AG20443 (cell line): ENCODE measurements at places on chromosomes 3 and 15.
A peak's percentile ranks its signal among the peaks of the same experiment; 100 is the strongest.

DNA sequence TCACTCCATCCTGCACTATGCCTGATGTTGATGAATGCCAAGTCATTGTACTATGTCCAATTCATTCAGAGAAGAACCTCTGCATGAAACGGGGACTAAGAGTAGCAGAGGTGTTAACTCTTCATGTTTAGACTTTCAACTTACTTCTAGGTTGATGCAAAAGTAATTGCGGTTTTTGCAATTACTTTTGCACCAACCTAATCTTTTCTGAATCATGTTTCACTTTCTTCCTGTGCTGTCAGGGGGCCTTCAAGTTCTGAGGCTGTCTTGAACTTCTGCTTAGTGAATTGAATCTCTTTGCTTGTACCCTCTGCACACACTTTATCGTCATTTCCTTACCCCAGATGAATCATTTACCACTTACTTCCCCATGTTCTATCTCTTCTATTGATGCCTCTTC lies 636.2 kb downstream of the NAALADL2 start:
- no peak for DNase-seq

DNA sequence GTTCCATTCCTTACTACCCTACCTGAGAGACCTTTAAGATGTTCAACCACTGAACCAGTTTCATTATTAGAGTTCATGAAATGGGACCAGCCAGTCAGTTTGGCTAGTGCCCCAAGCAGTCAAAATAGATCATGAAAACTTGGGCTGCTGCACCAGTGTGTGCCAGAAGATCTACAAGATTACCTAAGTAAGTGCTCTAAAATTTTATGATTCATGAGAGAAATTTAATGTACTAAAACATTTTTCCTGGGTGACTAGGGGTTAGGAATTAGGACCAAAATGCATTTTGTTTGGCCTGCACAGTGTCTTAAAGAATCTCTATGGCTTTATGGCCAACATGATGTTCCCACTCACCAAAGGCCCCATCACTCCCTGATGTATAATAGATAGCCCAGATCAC lies 214.7 kb downstream of the ATP8B4 start:
- no peak for DNase-seq

- no peak for DNase-seq
Observed at GRCh38 chr15:101810876-101811275, 1.1 kb upstream of the OR4F15 start.

DNA sequence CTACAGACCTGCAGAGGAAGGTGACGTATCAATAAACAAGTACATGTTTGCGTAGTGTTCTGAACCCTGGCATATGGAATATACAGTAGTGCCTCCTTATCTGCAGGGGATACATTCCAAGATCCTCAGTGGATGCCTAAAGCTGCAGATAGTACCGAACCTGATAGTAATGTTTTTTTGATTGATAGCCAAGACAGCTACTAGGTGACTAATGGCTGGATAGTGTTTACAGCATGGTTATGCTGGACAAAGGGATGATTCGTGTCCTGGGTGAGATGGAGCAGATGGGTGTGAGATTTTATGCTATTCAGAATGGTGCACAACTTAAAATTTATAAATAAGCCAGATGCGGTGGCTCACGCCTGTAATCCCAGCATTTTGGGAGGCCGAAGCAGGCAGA lies 55.8 kb upstream of the IGF2BP2 start:
- no peak for DNase-seq

DNA sequence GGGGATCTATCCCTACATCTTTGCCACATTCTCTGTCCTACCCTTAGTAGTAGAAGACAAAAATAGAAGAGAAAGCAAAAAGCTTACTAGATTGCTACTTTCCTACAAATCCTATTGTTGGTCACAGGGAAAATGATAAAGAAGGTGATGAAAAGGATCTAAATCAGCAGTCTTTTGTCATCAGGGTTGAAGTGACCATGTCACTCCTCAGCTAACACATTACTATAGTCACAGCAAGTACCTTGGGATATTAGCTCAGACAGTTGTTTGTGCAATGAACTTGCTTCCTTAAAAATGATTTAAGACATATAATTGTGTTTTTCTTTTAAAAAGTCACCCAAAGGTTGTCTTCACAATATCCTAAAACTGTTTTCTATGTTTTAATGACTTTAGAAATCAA lies 6.3 kb downstream of the ST3GAL6 start:
- DNase-seq = no peak

GRCh38 chr3:24433838-24434591 lies 60.6 kb downstream of the THRB start:
- DNase-seq = no peak

DNA sequence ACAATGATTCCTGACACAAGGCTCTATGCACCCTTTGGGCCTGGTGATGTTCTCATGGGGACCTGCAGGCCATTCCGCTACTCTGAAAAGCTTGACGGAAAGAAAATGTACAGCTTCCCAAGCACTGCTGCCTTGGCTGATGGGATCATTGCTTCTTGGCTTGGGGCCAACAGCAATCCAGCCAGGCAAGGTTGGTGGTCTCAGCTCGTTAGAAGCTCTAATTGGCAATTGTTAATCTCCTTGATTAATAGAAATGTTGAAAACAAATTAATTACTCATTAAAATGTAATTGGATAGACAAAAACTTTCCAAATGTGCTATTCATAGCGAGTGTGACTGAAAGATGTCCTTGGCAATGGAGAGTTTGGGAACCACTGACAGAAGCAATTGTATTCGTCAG lies 16.3 kb upstream of the MYZAP start:
- no peak for DNase-seq

DNA sequence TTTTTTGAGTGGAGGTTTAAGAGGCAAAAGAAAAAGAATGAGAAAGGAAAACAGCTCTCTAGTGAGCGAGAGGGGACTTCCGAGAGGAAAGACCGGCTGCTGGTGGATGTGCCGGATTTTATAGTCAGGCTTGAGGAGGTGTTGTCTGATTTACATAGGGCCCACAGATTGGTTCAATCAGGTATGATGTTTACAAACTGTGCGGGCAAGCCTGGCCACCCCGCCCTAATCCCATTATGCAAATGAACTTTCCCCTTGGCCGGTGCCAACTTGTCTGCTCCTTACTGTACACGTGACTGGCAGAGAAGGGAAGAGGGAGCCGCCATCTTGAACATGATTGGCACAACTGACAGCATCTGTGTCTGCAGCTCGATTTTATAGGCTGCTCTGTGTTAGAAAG lies 44.7 kb downstream of the FAM43A start:
- DNase-seq = no peak

DNA sequence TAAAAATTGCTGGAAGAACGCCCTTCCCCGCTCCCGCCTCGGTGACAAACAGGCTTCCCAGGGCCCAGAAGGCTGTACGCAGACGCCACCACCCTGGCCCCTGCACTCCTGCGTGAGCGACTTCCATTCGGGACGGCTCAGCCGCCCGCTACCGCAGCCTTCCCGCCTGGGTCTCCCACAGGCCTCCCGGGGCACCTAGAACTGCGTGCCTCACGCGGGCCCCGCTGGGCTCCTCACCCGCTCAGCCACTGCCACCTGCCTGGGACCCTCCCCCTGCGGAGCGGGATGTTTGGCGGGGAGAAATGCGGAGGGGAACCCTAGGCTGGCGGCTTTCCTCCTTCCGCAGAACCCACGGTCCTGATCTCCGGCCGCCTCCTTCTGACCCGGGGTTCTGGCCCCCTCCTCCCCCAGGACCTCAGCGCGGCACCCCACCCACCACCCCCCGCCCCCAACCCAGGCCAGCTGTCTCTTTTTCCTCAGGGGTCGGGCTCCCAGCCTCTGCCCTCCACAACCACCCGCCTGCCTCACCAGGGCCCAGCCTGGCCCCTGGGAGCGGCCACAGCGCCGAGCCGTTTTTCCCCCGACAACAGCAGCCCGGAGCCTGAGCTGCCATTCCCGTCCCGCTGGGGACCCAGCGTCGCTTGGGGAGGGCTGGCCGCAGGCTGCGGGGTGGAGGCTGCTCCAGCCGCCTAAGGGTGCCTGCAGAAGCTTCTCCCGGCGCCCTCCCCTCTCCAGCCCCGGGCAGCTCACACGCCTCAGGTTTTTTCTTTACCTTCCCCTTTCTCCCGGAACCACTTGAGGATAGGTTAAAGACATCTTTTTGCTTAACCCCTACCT lies 27.6 kb upstream of the RAB7A start:
- peak; percentile 78 for DNase-seq

DNA sequence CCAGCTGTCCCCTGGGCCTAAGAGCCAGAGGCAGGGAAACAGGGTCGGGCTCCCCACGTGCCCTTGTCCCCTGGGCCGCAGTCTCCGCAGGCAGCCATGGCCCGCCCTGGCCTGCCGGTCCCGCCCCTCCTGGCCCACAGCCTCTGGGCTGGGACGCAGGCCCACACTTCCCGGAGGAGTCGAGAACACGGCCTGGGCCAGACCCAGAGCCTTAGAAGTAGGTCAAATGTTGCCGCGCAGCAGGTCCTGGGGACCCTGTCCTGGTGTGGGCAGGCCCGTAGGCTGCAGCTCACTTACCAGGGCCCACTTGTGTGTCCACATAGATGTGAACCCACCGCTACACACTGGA lies 4.3 kb upstream of the MYL3 start:
- DNase-seq = peak; percentile 87

DNA sequence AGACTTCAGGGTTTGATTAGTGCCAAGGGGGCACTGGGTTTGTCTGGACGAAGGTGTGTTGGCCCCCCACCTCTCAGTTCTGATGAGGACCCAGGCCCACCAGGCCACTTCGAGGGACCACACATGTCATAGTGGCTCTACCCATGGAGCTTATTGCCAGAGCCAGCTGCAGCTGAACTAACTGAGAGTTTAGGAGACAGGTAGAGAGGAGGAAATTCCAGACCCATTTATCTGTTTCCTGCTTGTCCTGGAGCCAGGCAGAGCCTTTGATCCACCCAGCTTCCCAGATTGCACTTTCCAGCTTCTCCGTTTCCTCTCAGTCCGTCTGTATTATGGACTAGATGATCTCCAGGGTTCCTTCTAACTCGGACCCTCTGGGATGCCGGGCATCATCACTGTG lies 20.9 kb downstream of the SLC24A1 start:
- no peak for DNase-seq

- no peak for DNase-seq
Observed at GRCh38 chr3:161859865-161860450, 363.4 kb downstream of the OTOL1 start.

GRCh38 chr3:14096742-14097141 lies 27.9 kb downstream of the CHCHD4 start:
- DNase-seq = no peak

DNA sequence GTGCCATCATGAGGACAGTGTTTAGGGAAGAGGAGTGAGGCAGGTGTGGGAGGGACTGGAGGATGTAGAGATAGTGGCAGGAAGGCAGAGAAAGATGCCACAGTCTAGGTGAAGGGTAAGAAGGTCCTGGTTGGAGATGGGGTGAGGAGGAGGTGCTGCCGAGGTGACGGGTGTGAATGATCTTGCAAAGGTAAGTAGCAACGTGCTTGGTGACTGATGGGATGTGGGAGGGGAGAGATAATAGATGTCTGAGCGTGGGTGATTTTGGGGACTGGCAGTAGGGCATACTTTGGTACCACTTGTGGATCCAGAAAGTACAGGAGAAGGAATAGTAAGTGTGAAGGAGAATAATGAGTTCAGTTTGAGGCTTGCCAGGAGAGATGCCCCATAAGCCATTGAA lies 27.2 kb downstream of the EPHB3 start:
- DNase-seq = no peak

DNA sequence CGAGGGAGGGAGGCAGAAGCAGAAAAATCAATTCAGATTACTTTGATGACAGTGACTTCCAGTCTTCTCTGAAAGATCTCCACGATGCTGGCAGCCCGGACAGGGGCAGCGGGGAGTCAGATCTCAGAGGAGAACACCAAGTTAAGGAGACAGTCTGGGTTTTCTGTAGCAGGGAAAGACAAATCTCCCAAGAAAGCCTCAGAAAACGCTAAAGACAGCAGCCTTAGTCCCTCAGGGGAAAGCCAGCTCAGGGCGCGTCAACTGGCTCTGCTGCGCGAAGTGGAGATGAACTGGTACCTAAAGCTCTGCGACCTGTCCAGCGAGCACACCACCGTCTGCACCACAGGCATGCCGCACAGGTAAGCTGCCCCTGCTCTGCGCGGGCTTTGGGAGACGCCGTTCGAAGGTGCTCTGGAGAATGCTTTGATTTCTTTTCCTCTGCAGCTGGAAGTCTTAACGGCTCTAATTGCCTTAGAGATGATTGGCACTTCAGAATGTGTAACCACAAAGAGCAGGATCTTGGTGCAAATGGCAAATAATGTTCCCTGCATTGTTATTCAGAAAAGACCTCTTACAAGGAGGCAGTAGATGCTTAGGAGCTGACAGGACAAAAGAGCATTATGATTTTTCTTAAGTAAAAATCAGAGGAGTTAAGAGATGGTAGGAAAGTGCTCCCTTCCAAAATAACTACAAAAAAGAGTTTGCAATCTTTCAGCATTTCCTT lies at the start of gene KCNAB1:
Gene KCNAB1, plus strand, starts transcription at position 51 of the 724 bp plus-strand sequence.
- no peak for DNase-seq

DNA sequence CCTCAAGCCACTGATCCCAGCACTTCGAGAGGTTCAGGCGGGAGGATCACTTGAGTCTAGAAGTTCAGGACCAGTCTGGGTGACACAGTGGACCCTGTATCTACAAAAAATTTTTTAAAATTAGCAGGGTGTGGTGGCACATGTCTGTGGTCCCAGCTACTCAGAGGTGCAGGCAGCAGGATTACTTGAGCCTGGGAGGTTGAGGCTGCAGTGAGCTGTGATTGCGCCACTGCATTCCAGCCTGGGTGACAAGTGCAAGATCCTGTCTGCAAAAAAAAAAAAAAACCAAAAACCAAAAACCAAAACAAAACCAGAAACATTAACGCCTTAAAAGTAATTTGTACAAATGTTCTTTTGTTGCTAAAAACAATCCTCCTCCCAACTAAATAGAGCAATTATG lies 27.9 kb upstream of the SLC12A8 start:
- peak; percentile 20 for DNase-seq

DNA sequence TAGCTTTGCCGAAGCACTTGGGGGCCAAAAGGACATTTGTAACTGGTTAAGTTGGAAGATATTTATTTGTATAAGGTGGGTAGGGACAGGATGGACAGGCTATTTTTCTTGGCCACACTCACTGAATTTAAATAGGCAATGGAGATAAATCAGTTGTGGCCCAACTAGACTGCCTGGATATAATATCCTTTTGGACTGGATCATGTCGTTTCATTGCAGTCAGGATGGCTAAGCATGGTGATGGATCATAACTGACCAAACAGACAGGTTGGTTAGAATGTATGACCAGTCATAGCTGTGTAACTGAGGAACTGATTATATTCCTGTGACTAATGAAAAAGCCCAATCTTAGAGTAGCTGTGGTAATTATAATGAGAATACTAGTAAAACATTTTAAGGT lies 284.0 kb downstream of the LPP start:
- DNase-seq = no peak
